ENCODE measurements at places on chromosomes 3 and 15.

DNA sequence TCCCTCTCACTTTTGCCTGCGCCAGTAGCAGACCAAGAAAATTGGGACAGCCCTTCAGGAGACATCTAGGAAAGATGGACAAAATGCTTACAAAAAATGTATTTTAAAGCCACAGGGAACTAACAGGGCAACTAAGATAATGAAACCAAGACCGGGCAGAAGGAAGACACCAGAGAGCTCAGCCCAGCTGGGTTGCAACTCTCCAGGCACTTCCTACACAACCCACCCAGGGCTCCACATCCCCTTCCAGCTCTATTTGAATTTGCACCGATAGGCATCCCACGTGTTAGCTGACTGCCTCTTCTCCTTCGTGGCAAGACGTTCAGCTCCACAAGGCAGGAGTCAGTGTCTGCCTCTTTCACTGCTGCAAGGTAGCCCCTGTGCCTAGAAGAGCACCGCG is 6.6 kb upstream of the ATP10A start:
- H3K27me3 ChIP-seq, result peaks cover 36% of the 10 kb centered on the region
- no peak for DNase-seq
- no peak overlapping the region for H3K27ac ChIP-seq
- H3K4me3 ChIP-seq, result no peak overlapping the region

- peaks cover 22% of the 10 kb centered on the region for H3K27me3 ChIP-seq
- H3K4me3 ChIP-seq, result no peak overlapping the region
- H3K36me3 ChIP-seq, result no peaks in the 10 kb centered on the region
- H3K27ac ChIP-seq, result no peak overlapping the region
Measured at GRCh38 chr3:113287803-113288648, 76.7 kb downstream of the BOC start.

DNA sequence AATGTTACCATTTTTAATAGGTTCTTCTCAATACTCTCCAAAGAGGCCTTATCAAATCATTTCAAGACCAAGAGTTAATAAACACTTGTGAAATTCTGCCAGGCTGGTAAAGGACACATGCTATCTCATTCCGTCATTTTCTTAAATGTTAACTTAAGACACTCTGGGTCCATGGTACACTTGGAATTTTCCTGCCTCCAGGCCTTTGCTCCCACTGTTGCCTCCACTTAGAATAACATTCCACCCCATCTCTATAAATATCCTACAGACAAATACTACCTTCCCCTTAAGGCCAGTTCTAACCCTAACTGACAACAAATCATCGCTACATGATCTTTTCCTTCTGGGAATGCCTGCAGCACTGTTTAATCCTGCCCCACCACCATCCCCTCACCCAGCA is 24.1 kb downstream of the MAGI1 start:
- no peak overlapping the region for H3K4me3 ChIP-seq
- H3K4me1 ChIP-seq, result peaks cover 61% of the 10 kb centered on the region
- H3K27ac ChIP-seq, result peak overlapping the region; percentile 1
- H3K27me3 ChIP-seq, result no peaks in the 10 kb centered on the region
- peaks cover 2% of the 10 kb centered on the region for H3K36me3 ChIP-seq
- DNase-seq, result no peak

DNA sequence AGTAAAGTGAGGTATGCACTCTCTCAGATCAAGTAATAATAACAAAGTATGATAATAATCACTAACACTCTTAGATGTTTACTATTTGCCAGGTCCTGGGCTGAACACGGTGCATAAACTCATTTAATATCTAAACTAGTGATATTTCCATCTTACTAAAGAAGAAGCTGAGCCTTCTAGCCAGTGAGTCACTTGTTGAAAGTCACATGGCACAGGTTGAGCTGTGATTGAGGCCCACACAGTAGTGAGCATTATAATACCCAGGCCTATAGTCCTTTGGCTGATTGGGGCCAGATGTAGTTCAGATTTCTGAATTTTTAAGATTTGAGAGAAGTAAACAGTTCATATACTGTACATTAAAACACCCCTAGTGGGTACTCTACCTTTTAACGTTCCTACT is 93.2 kb upstream of the CCDC80 start:
- no peak for DNase-seq
- H3K4me3 ChIP-seq, result no peak overlapping the region
- no peaks in the 10 kb centered on the region for H3K27me3 ChIP-seq
- no peaks in the 10 kb centered on the region for H3K36me3 ChIP-seq

DNA sequence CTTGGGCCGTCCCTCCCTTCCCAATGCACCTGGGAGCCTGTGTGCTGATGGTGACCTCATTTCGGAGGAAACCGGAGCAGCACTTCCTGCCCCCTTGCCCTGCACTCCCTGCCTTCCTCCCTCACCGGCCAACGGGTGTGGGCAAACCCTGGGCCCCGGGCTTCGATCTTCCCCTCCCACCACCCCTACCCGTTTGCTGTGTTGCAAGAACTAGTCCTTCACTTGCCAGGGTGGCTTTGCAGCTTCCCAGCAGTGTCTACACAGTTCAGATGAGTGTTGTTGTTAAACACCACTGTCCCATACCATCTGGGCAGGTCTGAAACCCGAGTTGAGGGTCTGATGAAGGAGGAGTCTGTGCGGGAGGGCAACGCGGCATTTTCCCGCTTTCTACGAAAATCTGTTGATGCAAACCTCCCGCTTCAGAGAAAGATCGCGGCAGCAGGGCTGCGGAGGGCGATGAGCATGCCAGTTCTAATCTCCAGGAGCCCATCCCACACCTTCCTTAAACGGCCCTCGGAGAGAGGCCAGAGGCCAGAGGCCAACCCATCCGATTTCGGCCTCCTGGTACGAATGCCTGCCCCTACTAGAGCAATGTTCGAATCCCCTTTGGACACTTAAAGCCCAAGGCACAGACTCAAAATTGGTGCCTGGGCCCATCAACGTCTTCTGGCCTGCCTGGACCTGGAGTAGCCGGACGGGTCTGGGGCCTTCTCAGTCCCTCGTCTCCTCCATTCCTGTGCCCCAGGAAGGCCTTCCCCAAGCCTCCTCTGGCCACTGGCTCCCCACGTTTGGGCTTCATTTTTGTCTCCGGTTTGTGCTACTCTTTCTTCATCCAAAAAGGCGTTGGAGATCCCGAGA is 35.7 kb upstream of the POLG start:
- H3K36me3 ChIP-seq, result no peaks in the 10 kb centered on the region
- no peaks in the 10 kb centered on the region for H3K4me1 ChIP-seq
- peaks cover 87% of the 10 kb centered on the region for H3K27me3 ChIP-seq
- H3K4me3 ChIP-seq, result no peak overlapping the region
- no peak overlapping the region for H3K27ac ChIP-seq

DNA sequence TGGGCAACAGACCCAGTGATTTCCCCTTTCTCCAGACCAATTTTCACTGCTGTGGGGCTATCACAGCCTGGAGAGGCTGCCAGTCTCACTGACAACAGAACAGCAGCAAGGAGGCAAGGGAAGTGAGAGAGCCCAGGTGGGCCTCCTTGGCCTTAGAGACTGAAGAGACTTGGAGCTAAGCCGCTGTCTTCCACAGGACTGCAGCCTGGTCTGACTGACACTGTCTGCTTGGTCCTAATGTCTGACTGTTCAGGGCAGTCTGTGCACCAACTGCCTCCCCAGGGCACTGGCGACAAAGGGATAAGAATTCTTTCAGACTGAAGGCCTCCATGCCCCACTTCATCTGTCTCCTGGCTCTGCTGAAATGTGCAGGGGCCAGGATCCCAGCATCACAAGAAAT is 11.5 kb downstream of the POMGNT2 start:
- peaks cover 13% of the 10 kb centered on the region for H3K4me1 ChIP-seq
- no peak overlapping the region for H3K4me3 ChIP-seq
- H3K27me3 ChIP-seq, result no peaks in the 10 kb centered on the region
- no peak for DNase-seq
- no peaks in the 10 kb centered on the region for H3K36me3 ChIP-seq
- H3K27ac ChIP-seq, result no peak overlapping the region

DNA sequence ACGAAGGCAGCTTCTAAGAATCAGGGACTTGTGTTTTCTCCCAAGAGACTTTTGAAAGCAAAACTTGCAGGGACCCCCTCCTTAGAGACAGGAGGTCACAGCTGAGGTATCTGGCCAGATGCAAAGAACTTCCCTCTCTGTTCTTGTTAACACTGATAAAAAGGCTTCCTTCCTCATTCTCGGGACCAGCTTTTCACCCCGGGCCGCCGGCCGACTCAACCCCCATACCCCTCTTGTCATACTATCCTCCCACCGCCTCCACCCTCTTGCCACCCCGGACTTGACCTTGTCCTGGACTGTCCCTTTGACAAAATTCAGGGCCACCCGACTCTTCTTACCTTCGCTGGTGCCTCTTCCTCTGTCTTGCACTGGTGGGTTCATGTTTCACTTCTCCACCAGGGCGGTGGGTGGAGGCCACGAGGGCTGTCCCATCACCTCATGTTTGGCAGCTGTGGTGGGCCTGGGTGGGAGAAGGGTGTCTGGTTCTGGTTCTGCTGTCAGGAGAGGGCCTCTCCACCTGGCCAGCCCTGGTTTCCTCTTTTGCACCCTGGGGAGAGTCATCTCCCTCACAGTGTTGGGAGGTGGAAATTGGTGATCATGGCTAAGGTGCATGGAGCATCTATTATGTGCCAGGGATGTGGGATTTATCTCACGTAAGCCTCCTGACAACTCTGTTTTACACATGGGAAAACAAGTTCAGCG is 32.5 kb downstream of the BHLHE40 start:
- H3K4me3 ChIP-seq, result no peak overlapping the region
- no peak for DNase-seq
- H3K27ac ChIP-seq, result no peak overlapping the region
- H3K36me3 ChIP-seq, result no peaks in the 10 kb centered on the region
- peaks cover 59% of the 10 kb centered on the region for H3K27me3 ChIP-seq
- H3K4me1 ChIP-seq, result peaks cover 16% of the 10 kb centered on the region

GRCh38 chr3:69748503-69748902 is 9.2 kb downstream of the MITF start:
- H3K4me1 ChIP-seq, result no peaks in the 10 kb centered on the region
- peaks cover 4% of the 10 kb centered on the region for H3K36me3 ChIP-seq
- no peak overlapping the region for H3K4me3 ChIP-seq

- H3K27me3 ChIP-seq, result no peaks in the 10 kb centered on the region
- H3K27ac ChIP-seq, result peak overlapping the region; percentile 89
- DNase-seq, result no peak
- H3K36me3 ChIP-seq, result no peaks in the 10 kb centered on the region
- peaks cover 16% of the 10 kb centered on the region for H3K4me1 ChIP-seq
Measured at GRCh38 chr3:176696816-176697215, 500.5 kb downstream of the TBL1XR1 start.

- H3K4me3 ChIP-seq, result no peak overlapping the region
- no peak for DNase-seq
- H3K27me3 ChIP-seq, result no peaks in the 10 kb centered on the region
- peaks cover 2% of the 10 kb centered on the region for H3K4me1 ChIP-seq
- no peaks in the 10 kb centered on the region for H3K36me3 ChIP-seq
Measured at GRCh38 chr3:117751651-117752050, 1042.1 kb downstream of the TUSC7 start.

DNA sequence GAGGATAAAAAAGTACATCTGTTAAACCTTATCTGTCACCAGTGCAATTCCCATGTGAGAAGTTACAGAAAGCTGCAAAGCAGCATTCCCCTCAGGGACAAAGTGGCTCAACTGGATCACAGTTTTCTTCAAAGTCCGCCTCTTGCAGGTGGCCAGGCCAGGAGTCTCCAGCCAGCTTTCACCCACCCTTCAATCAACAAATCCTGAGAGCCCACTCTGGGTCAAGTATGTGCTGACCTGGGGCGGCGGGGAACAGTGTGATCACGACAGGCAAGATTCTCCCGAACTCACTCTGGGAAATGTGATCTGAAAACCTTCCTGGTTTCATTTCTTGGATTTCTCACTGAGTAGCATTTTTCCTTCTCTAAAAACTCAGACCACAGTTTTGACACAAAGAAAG is 39.2 kb downstream of the RFT1 start:
- H3K36me3 ChIP-seq, result peaks cover 12% of the 10 kb centered on the region
- H3K27ac ChIP-seq, result peak overlapping the region; percentile 93
- DNase-seq, result no peak
- peak overlapping the region; percentile 24 for H3K4me3 ChIP-seq

DNA sequence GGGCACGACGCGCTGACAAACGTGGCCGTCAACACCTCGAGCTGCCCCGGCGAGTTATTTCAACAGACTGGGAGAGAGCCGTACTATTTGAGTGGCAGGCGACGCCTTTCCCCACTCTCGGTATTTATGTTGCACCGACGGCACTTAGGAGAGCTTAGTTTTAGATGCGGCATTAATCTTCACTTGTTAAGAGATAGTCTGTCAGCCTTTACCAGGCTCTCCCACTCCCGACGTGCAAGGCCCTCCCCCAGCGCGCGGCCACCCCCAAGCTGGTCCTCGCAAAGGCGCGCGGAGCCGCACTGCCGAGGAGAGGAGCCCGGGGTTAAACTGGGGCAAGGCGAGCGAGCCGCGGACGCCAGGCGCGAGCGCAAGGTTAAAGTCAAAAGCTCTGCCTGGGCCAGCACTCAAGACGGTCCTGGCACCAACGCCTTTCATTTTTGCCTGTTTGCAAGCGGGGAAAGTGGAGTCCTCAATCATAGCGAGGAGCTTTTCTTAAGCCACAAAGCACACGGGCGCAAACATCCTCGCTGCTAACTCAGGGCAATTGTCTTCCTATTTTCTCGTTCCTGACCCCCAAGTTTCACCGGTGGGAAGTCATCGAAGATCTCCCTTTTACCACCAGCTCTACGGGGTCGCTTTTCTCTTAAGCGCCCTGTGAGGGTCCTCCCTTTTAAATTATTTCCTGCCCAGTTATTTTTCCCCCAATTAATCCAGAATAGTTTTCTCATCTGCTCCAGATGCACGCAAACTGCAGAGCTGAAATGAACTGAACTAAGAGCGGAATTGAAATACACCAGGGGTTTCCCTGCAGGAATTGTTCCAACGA is 86.6 kb downstream of the NR2F2 start:
- peaks cover 88% of the 10 kb centered on the region for H3K27me3 ChIP-seq
- H3K27ac ChIP-seq, result peak overlapping the region; percentile 72
- peak overlapping the region; percentile 39 for H3K4me3 ChIP-seq
- peaks cover 37% of the 10 kb centered on the region for H3K4me1 ChIP-seq
- DNase-seq, result no peak

- peak; percentile 22 for DNase-seq
- peaks cover 89% of the 10 kb centered on the region for H3K27me3 ChIP-seq
- H3K36me3 ChIP-seq, result no peaks in the 10 kb centered on the region
Measured at GRCh38 chr3:138946663-138947494, at the start of the genes FOXL2 and FOXL2NB. Gene FOXL2, minus strand, starts transcription at chr3:138947137. Its CDS starts 415 bp downstream, at chr3:138946722. Gene FOXL2NB, plus strand, starts transcription at chr3:138947217. Its CDS starts 148 bp downstream, at chr3:138947365.

GRCh38 chr3:12545473-12545791 is at the start of gene MKRN2OS:
Gene MKRN2OS, minus strand, starts transcription at chr3:12545499. Its CDS starts 35 bp downstream, at chr3:12545464.
- peak within 1 kb of the TSS; percentile 68 for H3K4me3 ChIP-seq
- peaks cover 8% of the 10 kb centered on the region for H3K27me3 ChIP-seq
- peaks cover 18% of the 10 kb centered on the region for H3K4me1 ChIP-seq
- DNase-seq, result peak; percentile 18
- peaks cover 1% of the 10 kb centered on the region for H3K36me3 ChIP-seq

All from progenitor cell of endocrine pancreas (in vitro differentiated cells).